ENCODE measurements at places on chromosomes 6 and 20. TPM values are rescaled to one million over a fixed set of nuclear protein-coding genes. Genes with fewer than 3 reads are reported as not detected.
A peak's percentile ranks its signal among the peaks of the same experiment; 100 is the strongest.

The RIPPLY2 gene
- total RNA-seq = not detected

The MUC21 gene
- 721 TPM for total RNA-seq

- ATAC-seq = no peak
Observed at GRCh38 chr6:21278375-21278745, 315.2 kb upstream of the SOX4 start.

The EYS gene
- total RNA-seq = not detected

DNA sequence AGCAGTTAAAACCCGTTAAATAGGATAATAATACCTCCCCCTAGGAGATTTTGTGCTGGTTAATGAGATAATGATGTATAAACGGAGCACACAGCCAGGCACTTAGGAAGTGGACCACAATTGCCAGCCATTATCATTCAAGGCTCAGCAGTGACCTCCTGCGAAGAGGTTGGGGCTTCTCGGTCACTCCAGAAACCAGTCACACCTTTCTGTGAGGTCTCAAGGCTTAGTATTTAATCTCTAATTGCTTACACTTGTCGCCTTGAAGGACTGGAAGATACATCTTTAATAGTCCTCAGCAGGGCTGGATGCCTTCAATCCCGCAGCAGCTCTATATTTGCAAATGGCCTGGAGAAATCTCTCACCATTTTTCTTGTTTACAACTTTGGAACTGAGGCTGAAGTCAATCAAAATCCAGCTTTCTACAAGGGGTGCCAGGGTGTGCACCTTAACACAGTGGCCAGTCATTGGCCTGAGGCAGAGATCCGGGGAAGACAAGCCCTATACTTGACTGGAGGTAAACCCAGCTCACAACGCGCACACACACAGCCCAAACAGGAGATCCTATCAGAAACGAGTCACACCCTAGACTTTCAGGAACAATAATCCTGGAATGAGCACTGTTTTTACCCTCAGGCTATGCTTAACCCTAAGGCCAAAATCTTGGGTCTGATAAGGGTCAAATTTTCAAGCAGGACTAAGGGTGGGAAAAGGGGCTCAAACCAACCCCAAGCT is 1.2 kb downstream of the POU5F1 start:
- peak; percentile 17 for ATAC-seq

The FLRT3 gene
- total RNA-seq = 3.0 TPM

- ATAC-seq = peak; percentile 71
Observed at GRCh38 chr20:14700639-14700960, 363.2 kb upstream of the FLRT3 start.

The SH3BGRL2 gene
- 28.5 TPM for total RNA-seq

GRCh38 chr20:10560686-10561085 is 113.1 kb downstream of the JAG1 start:
- ATAC-seq = no peak

The RPP21 gene
- 46.0 TPM for total RNA-seq

The LTB gene
- total RNA-seq = 1.1 TPM

DNA sequence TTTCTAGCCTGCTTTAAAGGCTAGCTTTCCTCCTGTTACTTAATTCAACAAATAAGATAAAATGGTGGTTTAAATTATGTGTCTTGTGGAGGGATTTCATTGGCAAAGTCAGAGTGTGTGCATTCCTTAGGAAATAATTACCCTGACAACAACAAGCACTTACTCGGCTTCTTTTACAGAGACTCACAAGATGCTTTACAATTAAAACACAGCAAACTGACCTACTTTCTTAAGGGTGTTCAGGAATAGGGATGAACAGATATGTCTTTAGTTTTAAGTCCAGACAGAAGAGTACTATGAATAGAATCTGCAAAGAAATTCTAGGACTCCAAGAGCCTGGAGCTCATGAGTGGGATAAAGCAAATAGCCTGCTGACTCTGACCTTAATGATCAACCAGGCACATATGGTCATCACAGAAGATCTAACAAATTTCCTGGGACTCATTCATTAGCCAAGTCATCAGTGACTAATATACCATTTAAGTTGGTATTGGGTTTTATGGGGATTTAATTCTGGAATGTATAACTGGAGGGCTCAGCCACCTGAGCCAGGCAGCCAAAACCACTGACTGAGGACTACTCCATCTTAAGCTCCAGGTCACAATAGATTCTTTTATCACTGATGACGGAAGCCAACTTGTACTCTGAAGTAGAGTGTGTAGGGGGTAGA is 161.8 kb upstream of the RIMS1 start:
- ATAC-seq = no peak

- no peak for ATAC-seq
Observed at GRCh38 chr20:39751557-39752137, 789.5 kb downstream of the DHX35 start.

- ATAC-seq = no peak
Observed at GRCh38 chr6:104816125-104816524, 43.6 kb downstream of the HACE1 start.

The ANKS1A gene
- 13.6 TPM for total RNA-seq

The SCAND1 gene
- total RNA-seq = 47.9 TPM

- no peak for ATAC-seq
Observed at GRCh38 chr6:154914288-154914687, 80.8 kb upstream of the TIAM2 start.

The CNBD2 gene
- 3.7 TPM for total RNA-seq

- no peak for ATAC-seq
Observed at GRCh38 chr6:157983406-157984119, 1.9 kb downstream of the SYNJ2 start.

The MUCL3 gene
- 1.00 TPM for total RNA-seq

GRCh38 chr6:53048431-53049195 is 16.6 kb upstream of the FBXO9 start:
- peak; percentile 62 for ATAC-seq

The KCNG1 gene
- total RNA-seq = 9.9 TPM

- no peak for ATAC-seq
Observed at GRCh38 chr6:44198684-44199083, 18.0 kb upstream of the MYMX start.

DNA sequence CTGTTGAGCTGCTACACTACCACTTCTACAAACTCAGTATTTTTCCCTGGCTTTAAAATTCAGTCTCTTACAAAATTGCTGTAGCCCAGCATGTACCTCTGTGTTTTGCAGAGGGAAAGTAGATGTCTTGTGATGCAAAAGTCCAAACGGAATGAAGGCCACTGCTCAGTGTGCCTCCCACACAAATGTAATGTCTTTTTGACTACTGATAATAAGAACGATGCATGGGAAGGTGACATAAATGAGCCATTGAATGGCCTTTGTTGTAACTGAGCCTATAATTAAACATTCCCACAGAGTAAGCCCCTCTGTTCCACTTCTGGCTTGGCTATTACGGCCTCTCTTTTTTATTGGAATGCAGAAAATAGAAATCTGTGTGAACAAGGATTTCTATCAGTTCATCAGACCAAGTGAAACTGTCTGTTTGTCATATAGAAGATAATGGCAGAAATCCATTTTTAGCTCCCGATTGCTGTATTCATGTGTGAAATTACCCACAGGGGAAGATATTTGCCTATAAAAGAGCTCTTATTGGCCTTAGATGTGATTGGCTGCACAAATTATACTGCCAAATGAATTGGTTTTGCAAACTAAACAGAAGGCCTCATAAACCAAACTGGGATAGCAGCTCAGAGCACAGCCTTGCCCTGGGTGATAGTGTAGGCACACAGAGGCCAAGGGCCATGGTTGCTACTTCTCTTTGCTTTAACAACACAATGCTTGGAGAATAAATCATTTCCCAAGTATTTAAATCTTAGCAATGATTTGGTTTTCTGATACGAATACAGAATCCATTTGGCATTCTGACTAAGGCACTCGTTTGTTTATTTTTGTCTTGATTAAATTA is 241.5 kb upstream of the PLN start:
- ATAC-seq = no peak

GRCh38 chr20:58667975-58668374 is 16.9 kb downstream of the STX16 start:
- no peak for ATAC-seq

GRCh38 chr6:20279051-20279450 is 66.8 kb upstream of the MBOAT1 start:
- no peak for ATAC-seq

The BHLHE23 gene
- total RNA-seq = not detected

DNA sequence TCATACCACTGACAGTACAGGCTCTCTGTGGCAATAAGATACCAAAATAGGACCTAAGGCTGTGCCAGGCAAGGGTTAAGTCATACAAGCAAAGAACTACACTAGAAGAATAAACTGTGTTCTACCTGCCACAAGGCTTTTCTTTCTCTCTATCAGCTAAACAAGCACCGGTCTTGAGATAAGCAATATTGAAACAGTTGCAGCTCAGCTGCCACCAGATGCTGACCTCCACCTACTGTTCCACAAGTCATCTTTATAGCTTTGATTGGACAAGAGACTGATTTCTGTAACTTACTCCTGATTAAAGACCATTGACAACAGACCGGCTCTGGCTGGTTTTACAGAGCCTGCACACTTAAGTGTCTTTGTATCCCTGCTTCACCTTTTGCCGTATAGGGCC is 24.1 kb downstream of the SCP2D1 start:
- ATAC-seq = no peak

DNA sequence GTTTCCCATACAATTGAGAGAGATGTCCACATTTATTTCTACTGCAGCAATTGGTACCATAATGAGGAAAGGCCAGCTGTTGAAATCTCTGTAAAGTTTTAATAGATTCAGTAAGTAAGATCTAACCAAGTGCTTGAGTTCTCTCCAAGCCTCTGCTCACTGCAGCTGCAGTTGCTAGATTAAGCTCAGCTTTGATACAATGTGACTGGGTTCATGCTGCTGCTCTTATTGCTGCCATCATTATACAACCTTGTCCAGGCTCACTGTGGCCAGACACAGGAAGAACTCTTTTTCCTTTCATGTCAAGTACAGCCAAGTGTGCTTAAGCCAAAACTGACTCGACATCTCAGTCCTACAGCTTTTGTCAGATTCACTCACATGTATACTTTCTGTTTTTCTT is 423.5 kb downstream of the GJA1 start:
- ATAC-seq = no peak

- no peak for ATAC-seq
Observed at GRCh38 chr6:68007717-68008116, 627.4 kb upstream of the ADGRB3 start.

DNA sequence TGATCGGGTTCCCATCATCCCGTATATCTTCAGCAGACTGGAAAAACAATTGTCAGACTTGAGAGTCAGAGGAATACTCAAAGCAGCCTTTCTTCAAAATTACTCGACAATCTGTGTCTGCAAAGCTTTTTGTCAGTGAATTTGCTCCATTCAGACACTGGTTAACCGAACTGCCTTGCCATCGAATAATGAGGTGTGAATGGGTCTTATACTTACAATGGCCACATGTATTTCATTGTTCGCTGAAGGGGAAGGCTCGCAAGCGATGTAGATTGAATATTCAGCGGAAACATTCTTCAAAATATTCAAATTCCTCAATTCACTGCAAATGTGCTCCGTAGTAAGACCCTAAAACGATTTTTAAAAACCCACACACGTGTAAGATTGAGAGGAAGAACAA is 32.9 kb downstream of the JAG1 start:
- no peak for ATAC-seq

DNA sequence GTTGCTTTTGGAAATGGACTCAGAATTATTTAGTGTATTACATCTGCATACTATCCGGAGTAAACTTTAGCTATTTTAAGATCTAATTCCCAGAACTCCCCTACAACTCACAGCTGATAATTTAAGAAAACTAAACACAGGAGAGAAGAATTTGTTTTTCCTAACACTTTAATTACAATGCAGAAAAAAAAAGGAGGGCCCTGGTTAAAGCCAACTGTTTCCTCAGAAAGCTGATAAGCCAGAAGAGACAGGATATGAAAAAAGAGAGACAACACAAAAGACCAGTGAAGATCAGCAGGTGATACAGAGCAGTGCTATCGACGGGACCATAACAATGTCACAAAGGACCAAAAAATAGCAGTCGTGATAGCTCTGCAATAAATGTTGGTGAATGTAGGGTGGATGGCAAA is 5.8 kb downstream of the IFNGR1 start:
- no peak for ATAC-seq

GRCh38 chr6:123594776-123595175 is 42.0 kb downstream of the TRDN start:
- no peak for ATAC-seq

The POM121L2 gene
- not detected for total RNA-seq

- no peak for ATAC-seq
Observed at GRCh38 chr6:32371229-32371628, 474 bp downstream of the TSBP1 start.

DNA sequence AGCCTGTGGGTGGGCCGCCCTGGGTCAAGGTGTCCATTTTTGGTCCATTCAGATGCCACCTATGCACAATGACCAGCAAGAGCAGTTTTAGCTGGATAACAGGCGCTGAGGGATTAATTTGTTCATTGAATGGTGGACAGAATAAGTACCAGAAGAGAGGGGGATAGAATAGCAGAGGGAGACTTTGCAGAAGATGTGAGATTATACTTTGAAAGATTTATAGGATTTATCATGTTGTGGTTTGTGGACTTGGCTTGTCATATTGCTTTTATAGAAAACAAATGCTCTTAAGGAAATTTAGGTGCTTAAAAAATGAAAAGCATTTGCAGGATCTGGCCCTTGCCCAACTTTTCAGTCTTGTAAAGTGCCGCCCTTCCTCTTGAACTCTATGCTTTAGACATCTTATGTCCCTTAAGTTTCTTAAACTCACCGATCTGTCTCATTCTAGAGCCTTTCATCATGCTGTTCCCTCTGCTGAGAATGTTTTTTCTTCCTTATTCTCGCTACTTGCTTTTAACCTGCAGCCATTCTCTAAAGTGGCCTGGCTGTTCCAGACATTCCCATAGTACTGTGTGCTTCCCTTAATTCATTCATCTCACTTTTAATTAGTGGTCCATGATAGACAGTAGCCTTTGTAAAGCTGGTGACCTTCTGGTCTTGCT is 42.5 kb downstream of the CD109 start:
- no peak for ATAC-seq

DNA sequence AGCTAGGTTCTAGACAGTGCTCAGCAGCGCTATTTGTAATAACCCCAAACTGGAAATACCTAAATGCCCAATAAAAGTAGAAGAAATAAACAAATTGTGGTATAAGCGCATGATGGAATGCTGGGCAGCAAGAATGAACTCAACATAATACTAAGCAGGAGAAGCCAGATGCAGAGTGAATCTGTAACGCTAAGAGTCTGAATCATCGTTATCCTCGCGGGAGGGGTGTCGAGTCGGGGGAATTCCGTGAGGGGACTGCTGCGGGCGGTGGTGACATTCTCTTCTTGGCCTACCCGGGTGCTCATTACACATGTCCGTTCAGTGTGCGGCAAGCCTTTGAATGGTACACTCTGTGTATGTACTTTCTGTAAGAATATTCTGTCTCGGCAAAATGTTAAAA is 83.7 kb downstream of the SULF2 start:
- ATAC-seq = no peak

DNA sequence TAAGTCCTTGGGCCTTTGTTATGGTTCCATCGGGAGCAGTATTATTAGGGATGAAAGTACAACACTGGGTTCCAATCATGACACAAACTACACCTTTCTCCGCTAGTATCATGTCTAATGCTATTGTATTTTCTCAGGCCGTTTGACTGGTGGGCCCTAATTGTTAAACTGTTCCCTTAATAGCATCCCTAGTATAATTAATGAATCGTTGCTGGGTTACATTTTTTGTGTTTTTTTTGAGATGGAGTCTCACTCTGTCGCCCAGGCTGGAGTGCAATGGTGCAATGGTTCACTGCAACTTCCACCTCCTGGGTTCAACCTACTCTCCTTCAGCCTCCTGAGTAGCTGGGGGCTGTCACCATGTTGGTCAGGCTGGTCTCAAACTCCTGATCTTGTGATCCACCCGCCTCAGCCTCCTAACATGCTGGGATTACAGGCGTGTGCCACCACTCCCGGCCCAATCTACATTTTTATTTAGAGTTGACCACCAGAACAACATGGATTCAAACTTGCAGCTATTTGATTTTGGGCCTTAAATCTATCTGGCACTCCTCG is 4.1 kb upstream of the ZNFX1 start:
- no peak for ATAC-seq
